A375 (cell line): ENCODE measurements at places on chromosomes 16 and 17. TPM values are rescaled to one million over a fixed set of nuclear protein-coding genes. Genes with fewer than 3 reads are reported as not detected.

Gene NLRC3
- 0.08 TPM in 1 of 2 replicates, not detected in the other for total RNA-seq

Gene ERBB2
- total RNA-seq, result 31.3 and 44.2 TPM in 2 replicates

Gene BCL6B
- not detected in 2 replicates for total RNA-seq

Gene KRTAP4-4
- not detected in 2 replicates for total RNA-seq

Gene TMIGD1
- not detected in 2 replicates for total RNA-seq

Gene DDX5
- 468 and 557 TPM in 2 replicates for total RNA-seq

Gene PRRT2
- total RNA-seq, result 3.4 and 4.0 TPM in 2 replicates

Gene ZNF598
- 59.6 and 76.5 TPM in 2 replicates for total RNA-seq

Gene TBC1D10B
- total RNA-seq, result 25.2 and 27.1 TPM in 2 replicates

Gene CHAD
- not detected in 2 replicates for total RNA-seq

Gene ABCC11
- 0.27 TPM in 1 of 2 replicates, not detected in the other for total RNA-seq

Gene CDIP1
- 8.0 and 8.1 TPM in 2 replicates for total RNA-seq

Gene CLEC18A
- total RNA-seq, result 6.3 and 7.2 TPM in 2 replicates

Gene NLGN2
- 9.7 and 10.0 TPM in 2 replicates for total RNA-seq

Gene KRT31
- total RNA-seq, result not detected in 2 replicates

Gene ULK2
- total RNA-seq, result 4.9 and 10.4 TPM in 2 replicates

Gene RAB37
- 0.04 TPM in 1 of 2 replicates, not detected in the other for total RNA-seq

Gene KRTAP4-9
- not detected in 2 replicates for total RNA-seq

Gene ZNF747
- 0.23 and 0.82 TPM in 2 replicates for total RNA-seq

Gene HBA1
- not detected in 2 replicates for total RNA-seq

Gene RUNDC3A
- 0.79 and 2.6 TPM in 2 replicates for total RNA-seq

Gene RNF151
- total RNA-seq, result not detected in 2 replicates

Gene HBA2
- total RNA-seq, result not detected in 2 replicates

Gene NT5M
- total RNA-seq, result 5.7 and 5.8 TPM in 2 replicates
